Activated naive CD8-positive, alpha-beta T cell treated with anti-CD3 and anti-CD28 coated beads, Interleukin-2, amount 50 U/mL, for 24 hours (primary cell): ENCODE measurements at places on chromosomes 11 and 22.

DNA sequence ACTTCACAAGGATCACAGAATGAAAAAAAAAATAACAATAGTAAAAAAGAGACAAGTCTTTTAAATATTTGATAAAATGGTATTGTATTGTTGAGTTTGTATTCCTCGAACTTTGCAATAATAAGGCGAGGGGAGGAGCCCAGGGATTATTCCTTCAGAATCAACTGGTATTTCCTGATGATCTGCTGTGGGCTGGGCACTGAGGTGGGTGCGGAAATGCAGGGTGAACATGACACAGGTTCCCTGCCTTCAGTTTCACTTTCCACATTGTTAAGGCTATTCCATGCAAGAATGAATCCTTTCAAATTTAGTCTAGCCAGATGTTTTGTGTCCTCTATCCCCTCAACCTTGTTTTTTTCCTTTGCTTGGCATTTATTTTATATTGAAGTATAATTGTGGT lies 2.1 kb upstream of the EIF3M start:
- no peak for DNase-seq

- DNase-seq, result no peak
Measured at GRCh38 chr11:33525789-33526188, 174.8 kb downstream of the C11orf91 start.

GRCh38 chr11:57542582-57542981 lies 5.2 kb downstream of the SMTNL1 start:
- DNase-seq, result no peak

DNA sequence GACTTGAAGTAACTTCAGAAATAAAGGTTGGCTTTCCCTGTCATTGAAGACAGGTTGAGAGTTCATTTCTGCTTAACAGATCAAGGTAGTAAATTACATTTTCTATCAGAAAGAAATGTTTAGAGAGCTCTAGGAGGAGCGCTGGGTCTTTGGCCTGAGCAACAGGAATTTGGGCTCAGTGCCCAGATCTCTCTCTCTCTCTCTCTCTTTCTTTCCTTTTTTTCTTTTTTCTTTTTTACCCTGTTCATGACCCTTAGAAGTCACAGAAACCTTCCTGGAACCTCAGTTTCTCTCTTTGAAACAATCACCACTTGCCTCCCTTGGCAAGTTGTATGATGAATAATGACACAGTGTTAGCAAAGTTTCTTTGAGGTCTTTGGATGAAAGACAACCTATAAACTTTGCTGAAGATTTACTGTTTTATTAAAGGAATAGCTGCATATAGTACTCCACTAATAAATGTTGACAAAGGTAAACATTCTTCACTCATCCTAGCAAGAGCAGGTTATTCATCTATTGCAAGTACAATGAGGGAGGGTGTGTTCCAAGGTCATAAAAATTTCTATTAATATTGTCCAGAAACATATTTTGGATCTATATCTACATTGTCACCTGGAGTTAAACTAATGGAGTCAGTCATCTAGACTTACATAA lies 35.5 kb upstream of the RASSF10 start:
- DNase-seq, result no peak
